Stimulated activated CD8-positive, alpha-beta memory T cell treated with anti-CD3 and anti-CD28 coated beads, Interleukin-7, amount 100 ng/mL, for 1 hour (primary cell): ENCODE measurements at places on chromosomes 3 and 15.

DNA sequence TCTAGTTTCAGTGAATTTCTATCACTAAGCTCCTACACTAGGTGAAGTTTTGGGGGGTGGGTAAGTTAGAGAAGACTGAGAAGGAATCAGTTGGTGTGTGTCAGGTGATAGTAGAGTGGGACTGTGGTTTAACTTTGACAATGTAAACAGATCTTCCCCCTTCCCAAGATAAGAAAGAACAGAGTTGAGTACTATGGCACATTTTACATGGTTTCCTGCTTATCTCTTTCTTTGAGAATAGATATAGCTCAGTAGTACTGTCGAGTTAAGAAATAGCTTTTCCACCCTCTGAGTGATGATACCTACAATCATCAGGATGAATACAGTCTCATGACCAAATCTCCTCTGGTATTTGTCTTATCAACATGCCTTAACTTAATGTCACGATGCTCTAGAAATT is 42.8 kb downstream of the GAP43 start:
- DNase-seq, result no peak

GRCh38 chr3:197599089-197599765 is 43.5 kb upstream of the BDH1 start:
- peak; percentile 30 for DNase-seq

- no peak for DNase-seq
These were observed 15.1 kb downstream of the VEPH1 start for GRCh38 chr3:157488144-157488543.

- DNase-seq, result peak; percentile 48
These were observed 598 bp upstream of the SFMBT1 start for GRCh38 chr3:53046171-53047170.

DNA sequence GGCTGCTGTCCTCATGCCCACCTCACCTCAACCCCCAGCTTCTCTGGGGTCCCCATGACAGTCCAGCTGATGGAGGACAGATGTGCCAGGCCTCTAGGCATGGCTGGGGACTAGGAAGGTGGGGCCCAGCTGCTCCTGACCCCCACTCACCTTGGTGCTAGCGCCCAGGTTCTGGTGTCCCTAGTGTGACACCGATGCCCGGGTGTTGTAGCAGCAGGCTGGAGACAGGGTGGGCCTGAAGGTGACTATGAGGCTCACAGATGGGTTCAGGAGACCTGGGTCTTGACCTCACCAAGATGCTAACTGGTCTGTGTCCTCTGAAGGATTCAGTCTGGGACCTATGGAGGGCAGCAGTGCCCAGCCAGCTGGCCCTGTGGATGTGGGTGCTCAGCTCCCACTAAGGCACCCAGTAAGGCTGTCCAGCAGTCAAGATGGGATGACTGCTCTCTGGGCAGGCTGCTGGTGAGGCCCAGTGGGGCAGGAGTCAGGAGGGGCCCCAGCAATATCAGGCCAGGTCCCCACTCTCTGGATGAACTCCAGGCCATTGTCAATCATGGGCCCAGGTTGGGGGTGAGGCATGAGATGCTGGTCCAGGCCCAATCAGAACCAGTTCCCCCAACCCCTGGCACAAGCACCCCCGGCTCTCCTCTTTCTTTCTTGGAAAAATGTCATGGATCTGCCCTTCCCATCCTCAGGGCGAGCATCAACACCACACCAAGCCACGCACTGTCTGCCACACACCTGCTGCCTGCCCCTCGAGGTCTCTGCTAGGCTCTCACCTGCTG is 33.0 kb downstream of the ALDH1L1 start:
- no peak for DNase-seq

GRCh38 chr3:51779137-51779536 is at the start of gene IQCF6:
TSS of gene IQCF6 (minus strand) at chr3:51779237. CDS start at chr3:51779224, 13 bp downstream.
- DNase-seq, result no peak

DNA sequence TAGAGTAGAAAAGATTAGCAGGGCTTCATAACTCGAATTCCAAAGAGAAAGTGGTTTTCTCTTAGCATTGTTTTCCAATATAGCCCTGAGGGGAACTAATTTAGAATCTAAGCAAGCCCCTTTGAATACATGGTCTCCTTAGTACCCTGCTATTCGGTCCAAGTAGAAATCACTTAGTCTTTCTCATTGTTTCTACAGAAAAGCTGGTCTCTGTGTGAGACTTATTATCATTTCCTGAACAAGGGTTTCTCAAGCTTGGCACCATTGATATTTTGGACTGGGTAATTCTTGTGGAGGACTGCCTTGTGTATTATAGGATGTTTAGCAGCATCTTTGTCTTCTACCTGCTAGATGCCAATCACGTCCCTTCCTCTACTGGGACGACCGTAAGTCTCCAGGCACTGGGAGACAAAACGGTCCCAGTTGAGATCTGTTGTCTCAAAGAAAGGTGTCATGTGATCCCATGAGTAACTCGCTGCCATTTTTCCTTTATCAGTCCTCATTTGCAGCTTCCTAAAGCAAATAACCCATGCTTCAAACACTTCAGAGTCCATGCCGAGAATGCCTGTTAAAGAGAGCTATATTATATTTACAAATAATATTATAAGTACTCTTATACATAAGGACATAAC is 230.7 kb upstream of the SLCO3A1 start:
- DNase-seq, result no peak

GRCh38 chr15:67091980-67092677 is 26.7 kb downstream of the SMAD3 start:
- no peak for DNase-seq

DNA sequence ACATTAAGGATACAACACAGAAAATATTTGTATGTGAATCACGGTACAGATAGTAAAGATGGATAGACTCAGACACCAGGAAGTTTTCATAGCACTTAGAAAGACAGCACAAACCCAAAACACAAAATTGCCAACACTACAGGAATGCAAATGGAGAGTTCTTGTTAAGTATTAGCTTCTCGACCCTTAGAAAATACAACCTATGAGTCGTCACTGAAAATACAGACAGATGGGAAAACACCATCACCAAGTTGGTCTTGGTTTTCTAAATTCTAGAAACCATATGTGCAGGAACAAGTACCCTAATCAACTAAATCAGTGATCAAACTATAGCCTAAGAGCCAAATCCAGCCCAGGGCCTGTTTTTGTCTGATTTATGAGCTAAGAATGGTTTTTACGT is 50.7 kb downstream of the PEAK1 start:
- no peak for DNase-seq

DNA sequence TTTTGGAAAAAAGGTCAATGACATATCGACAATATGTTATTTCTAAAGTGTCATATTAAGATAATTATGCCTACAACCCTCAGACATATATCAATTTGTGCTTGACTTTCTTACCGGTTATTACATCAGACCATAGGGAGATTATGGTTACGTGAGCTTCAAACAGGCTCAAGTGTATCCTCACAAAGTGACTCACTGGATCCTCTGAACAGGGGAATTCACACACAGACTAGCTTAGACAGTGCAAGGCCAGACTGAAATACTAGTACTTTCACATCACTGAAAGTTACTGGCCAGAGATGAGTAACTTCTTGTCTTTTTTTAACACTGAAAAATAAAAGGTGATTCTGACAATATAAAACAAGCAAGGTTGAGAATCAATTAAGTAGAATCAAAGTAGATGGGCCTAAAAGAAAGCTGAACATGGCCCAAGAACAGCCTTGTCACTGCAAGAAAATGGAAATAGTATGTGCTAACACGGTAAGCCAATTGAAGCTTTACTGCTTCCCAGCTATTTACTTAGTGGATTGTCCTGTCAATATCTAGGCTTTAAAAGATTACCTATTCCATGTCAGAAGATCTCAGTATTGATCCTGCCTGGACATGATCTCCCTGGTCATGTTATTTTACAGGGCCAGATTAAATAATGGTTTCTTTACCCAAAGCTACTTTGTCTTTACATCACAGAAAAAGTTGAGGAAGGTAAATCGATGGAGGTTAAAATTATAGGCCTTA is 848.6 kb downstream of the ROBO1 start:
- DNase-seq, result no peak

GRCh38 chr15:48925714-48926223 is 38.0 kb downstream of the SHC4 start:
- DNase-seq, result no peak

DNA sequence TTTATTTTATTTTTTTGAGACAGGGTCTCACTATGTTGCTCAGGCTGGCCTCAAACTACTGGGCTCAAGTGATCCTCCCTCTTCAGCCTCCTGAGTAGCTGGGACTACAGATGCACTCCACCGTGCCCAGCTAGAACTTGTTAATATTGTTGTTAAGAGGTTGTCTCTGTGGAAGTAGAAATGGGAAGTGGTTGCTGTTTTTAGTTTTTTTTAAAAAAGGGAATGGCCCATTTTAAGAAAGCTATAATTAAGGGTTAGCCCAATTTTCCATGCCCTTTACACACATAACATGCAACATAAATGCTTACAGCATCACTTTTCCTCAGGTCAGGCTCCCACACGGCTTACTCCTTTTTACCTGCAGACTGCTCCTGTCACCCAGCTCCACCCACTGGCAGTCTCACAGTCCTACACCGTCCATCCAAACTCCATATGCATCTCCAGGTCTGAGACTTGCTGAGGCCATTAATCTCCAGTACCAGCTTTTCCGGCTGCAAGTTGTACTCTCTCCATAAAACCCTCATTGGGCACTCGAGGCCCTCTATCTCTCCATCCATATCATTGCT is 19.8 kb downstream of the MORC1 start:
- DNase-seq, result no peak

DNA sequence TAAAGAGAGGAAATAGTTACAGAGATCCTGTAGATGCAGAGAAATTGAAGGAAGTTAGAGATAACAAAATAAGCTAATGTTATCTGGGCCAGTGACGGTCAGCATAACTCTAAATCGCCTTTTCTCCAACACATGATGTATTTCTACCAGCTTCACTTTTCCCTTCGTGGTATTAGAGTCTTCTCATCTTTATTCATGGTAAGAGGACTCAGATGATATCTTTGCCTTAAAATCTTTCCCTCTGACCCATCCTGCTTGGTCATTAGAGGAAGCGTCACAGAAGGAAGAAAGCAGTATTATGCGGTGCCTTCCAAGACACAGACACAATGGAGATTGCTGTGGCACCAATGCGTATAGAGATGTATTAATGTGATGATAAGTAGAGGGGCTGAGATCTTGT is 320.7 kb upstream of the GOLIM4 start:
- no peak for DNase-seq

- no peak for DNase-seq
These were observed at the start of the genes CLCN2 and POLR2H for GRCh38 chr3:184361532-184361931. TSS of gene CLCN2 (minus strand) at chr3:184361605. CDS start at chr3:184361479, 126 bp downstream. TSS of gene POLR2H (plus strand) at chr3:184361710. CDS start at chr3:184363493, 1,783 bp downstream.

GRCh38 chr3:142148044-142148791 is 1.1 kb downstream of the TFDP2 start:
- no peak for DNase-seq

- no peak for DNase-seq
These were observed 10.2 kb upstream of the CA12 start for GRCh38 chr15:63391669-63392360.

GRCh38 chr3:45078910-45079522 is 52.9 kb downstream of the CLEC3B start:
- DNase-seq, result no peak

- peak; percentile 14 for DNase-seq
These were observed 393 bp downstream of the ERICH6 start for GRCh38 chr3:150703299-150703755.

GRCh38 chr15:81255315-81255957 is 58.8 kb downstream of the IL16 start:
- no peak for DNase-seq

DNA sequence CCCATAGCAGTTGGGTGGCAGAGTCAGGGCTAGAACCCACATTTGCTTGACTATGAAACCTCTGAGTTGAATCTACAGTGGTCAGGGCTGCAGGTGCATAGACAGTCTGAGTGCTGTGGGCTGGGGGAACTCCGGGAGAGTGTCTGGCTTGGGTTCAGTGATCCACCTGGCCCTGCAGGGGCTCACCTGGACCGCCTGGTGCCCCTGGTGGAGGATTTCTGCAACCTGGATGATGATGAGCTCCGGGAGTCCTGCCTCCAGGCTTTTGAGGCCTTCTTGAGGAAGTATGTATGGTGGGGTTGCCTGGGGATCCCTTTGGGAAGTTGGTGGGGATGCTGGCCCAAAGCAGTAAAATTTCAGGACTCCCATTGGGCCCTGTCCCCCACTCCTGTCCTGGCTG is 16.3 kb downstream of the CAND2 start:
- DNase-seq, result no peak

DNA sequence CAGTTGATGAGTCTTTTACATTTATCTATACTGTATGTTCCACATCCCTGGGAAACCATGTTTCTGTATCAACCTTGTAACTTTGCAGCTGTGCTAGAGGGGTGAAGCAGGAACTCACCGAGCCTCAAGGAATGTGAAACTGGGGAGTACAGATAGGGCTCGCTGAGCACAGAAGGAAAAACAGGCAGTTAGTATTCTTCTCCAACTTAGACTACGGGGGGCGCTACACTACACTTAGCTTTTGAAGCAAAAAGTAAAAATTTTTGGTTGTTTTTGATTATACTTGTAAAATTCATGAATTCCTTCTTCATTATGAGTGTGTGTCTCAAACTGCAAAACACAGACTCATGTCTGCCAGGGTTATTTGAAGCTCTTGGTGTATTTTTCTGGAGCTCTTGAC is 132.7 kb upstream of the RGMA start:
- no peak for DNase-seq

GRCh38 chr3:174531262-174531982 is 327.7 kb upstream of the NAALADL2 start:
- no peak for DNase-seq
